Stomach (tissue), 19 donors: ENCODE measurements at places on chromosomes 12 and 14. TPM values are rescaled to one million over a fixed set of nuclear protein-coding genes. Genes with fewer than 3 reads are reported as not detected.

PRICKLE1 gene
- 2.2 TPM for total RNA-seq

GRCh38 chr14:105384041-105384557 lies 14.2 kb upstream of the TEX22 start:
- peaks cover 88% of the 10 kb centered on the region for H3K36me3 ChIP-seq
- no peaks in the 10 kb centered on the region for H3K27me3 ChIP-seq
- H3K27ac ChIP-seq: no peak overlapping the region
- H3K4me1 ChIP-seq: peaks cover 1% of the 10 kb centered on the region

DNA sequence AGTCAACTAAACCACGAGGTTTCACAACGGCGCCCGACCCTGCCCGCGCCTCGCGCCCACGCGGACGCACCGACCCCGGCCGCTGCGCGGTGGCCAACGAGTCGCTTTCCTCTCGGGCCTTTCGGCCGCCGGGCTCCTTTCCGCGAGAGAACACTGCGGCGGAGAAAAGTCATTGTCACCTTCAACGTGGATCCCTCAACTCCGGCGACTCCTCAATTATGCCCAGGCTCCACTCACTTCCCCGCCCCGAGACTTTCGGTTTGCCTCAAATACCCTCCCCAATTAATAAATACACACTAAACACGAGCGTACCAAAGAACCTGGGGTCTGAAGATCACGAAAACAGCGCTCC lies 450 bp downstream of the SINHCAF start:
- H3K36me3 ChIP-seq: no peaks in the 10 kb centered on the region
- H3K4me1 ChIP-seq: peaks cover 28% of the 10 kb centered on the region
- no peaks in the 10 kb centered on the region for H3K27me3 ChIP-seq
- peak overlapping the region; percentile 95 for H3K27ac ChIP-seq
- DNase-seq: no peak

DNA sequence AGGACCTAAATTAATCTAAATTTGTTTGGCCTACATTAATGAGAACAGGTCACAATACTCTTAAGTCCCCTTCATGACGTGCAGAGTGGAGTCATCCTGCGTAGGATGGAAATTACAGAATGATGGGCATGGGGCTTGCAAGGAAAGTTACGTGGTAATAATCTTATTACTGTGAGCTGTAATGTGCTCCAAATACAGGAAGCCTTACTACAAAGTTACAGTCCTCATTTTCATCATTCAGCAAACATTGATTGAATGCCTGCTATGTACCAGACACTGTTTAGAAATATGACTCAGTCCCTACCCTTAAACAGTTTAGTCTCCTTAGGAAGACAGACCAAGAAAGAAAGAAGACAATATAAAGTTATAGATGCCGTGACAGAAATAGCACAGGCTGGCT lies 9.4 kb downstream of the HIGD1C start:
- H3K4me1 ChIP-seq: peaks cover 4% of the 10 kb centered on the region
- no peaks in the 10 kb centered on the region for H3K36me3 ChIP-seq
- no peak overlapping the region for H3K27ac ChIP-seq
- H3K4me3 ChIP-seq: no peak overlapping the region

DNA sequence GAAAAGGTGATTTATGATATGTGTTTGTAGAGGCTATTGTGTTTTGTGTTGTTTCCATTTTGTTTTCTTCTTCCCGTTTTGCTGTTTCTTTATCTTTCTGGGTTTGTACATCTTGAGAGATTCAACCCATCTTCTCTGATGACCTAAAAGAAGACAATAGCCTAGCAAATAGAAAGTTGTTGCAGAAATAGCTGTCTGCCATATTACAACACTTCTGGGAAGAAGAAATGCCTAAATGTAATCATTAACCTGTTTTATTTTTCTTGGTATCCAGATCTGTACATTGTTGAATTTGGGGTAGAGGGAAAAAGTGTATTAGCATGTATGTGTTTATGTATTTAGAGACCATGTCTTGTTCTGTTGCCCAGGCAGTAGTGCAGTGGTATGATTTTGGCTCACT lies 50.3 kb downstream of the SPATS2 start:
- no peak overlapping the region for H3K4me3 ChIP-seq
- no peaks in the 10 kb centered on the region for H3K27me3 ChIP-seq
- no peaks in the 10 kb centered on the region for H3K4me1 ChIP-seq
- no peaks in the 10 kb centered on the region for H3K36me3 ChIP-seq

ARPC3 gene
- 47.3 TPM for total RNA-seq

LRIG3 gene
- 49.1 TPM for total RNA-seq
